ENCODE measurements at places on chromosomes 11 and 22.

DNA sequence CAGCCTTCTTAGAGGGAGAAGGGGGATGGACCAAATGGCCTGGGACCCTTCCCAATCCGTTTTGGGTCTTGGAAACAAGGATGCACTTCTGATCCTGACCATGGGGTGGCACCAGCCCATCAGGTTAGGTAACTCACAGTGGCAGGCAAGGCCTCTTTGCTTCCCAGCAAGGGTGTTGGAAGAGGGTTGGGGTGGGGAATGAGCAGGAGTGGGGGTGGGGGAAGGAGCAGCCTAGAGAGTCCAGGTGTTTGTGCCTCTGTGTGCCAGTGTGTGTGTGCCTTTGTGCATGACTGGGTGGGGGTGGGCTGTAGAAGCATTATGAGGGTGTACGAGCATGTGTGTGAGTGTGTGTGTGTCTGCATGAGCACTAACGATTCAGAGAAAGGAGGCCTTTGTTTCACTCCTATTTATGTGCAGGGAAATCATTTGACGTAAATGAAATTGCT, 213.1 kb downstream of the INSC start:
- DNase-seq = peak; percentile 62

GRCh38 chr11:40027720-40028119, 1431.7 kb downstream of the LRRC4C start:
- DNase-seq = no peak

DNA sequence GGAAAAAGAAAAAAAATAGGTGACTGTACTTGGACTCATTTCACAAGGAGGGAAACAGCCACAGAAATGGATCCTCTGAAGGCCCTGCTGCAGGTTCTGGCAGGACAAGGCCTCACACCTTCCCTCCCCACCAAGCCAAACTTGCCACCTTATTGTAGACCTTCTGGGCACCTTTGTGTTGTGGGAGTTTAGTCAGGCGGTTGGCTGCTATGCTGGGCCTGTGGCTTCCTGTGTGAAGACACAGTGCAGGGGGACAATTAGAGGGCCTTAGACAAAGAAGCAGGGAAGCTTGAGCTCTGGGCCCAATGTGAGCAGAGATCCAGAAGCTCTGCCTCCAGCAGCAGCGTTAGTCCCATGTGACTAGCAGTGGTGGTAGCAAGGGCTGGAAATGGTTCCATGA, 4.2 kb downstream of the RAB1B start:
- DNase-seq = no peak

- no peak for DNase-seq
Observed at GRCh38 chr11:130157101-130157500, 2.5 kb upstream of the ST14 start.

- no peak for DNase-seq
Observed at GRCh38 chr11:68432874-68433273, 27.7 kb upstream of the PPP6R3 start.

- peak; percentile 9 for DNase-seq
Observed at GRCh38 chr22:32206774-32207758, 2.2 kb upstream of the RFPL2 start.

GRCh38 chr11:65903068-65903481, 2.9 kb upstream of the FOSL1 start:
- DNase-seq = no peak

- no peak for DNase-seq
Observed at GRCh38 chr11:65856689-65857499, 1.1 kb downstream of the CFL1 start.

DNA sequence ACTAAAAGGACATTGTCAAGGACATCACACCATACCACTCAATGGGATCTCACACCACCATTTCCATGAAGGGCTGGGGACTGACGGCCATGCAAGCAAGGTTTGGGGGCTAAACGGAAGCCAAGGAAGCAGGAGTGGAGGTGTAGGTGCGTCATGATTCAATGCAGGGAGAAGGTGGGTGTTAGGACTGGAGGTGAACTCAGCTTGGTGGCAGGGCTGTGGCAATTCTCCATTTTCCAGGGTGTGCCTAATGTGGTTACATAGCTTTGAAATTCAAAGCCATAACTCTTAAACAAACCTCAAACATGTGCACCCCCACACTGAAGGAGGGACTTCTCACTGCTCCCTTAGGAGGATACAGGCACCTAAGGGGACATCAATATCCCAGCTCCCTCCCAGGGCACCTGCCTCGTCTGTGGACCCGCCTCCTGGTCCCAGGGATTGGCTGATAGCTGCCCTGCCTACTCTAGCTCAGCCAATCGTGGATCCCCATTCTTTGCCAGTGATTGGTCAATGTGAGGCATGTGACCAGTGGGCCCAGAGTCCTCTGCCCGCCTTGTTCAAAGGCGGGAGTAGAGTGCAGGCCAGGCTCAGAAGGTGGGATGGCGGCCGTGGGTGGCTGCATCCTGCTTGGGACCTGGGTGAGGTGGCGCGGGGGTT, 64.6 kb downstream of the CTTN start:
- DNase-seq = no peak

GRCh38 chr22:35204807-35205775, 52.2 kb upstream of the HMGXB4 start:
- DNase-seq = no peak

- no peak for DNase-seq
Observed at GRCh38 chr11:76086743-76087635, 119.3 kb downstream of the WNT11 start.

DNA sequence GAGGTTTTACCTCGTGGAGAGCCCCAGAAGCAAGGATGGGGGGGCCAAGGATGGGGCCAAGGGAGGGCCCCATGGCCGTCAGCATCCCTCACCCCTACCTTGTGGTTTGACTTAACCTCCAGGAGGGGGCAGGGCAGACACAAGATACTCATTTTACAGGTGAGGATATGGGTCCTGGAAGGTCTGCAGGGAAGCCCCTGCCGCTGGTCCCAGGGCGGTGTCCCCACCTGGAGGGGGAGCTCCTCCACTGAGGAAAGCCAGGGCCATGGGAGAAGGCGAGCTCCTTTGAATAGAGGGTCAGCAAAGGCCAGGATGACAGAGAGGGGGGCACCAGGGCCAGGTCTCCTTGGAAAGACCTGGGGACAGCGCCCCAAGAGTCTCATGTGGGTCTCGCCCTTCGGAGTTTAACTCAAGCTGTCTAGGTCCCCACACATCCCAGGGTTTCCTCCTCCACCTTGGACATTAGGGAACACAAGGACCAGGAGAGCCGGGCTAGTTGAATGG, 5.9 kb upstream of the ADORA2A start:
- DNase-seq = peak; percentile 11

- DNase-seq = no peak
Observed at GRCh38 chr22:22834204-22834603, 53.4 kb upstream of the IGLL5 start.

GRCh38 chr11:67416416-67417335, 1.2 kb downstream of the CARNS1 start:
- no peak for DNase-seq

- no peak for DNase-seq
Observed at GRCh38 chr22:48389916-48390315, 1437.8 kb downstream of the BRD1 start.

- DNase-seq = no peak
Observed at GRCh38 chr11:118530180-118530682, 761 bp upstream of the TMEM25 start.

DNA sequence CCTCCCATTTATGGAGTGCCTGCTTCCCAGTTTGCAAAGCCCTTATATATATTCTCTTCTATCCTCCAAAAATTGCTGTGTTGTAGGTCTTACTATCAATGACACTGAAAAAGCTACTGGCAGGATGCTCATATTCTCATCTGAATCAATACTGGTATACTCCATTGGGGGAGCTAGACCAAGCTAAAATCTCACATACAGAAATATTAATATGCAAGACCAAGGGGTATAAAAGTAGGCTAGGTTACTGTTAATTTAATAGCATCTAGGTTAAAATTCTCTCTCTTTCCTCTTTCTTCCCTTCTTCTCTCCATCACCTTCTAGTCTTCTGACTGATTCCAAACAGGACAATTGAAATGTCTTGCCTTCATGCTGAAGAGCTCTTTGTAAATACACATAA, 17.1 kb upstream of the BDNF start:
- no peak for DNase-seq

DNA sequence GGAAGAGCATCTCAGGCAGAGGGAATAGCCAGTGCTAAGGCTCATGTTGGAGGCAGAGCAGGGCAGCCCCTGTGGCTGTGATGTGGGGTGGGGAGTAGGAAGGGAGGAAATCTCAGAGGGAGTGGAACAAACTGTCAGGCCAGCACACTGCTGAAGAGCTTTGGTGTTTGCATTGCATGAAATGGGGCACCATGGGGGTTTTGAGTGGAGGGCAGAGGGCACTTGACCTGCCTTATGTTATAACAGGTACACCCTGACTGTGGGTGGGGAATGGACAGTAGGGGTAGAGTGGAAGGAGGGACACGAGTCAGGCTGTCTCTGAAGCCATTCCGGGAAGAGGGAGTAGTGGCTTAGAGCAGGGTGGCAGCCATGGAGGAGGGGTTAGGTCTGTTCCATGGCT, 24.0 kb downstream of the PRDM11 start:
- no peak for DNase-seq

DNA sequence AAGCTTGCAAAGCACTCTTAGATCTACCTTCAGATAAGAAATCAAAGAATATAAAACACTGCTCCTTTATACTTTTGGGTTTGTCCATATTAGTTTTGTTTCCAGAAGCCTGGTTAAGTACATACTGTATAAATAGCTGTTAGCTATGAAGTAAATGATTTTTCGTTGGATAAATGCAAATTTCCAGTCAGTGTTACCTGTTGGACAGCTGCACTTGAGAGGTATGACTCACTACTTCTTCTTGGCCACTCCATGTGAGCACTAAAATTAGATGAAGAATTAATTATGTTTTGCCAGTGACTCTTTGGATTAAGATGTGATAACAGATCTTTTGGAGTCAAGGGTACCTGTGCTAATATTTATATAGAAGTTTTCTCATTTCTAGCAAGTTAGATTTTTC, 9.5 kb upstream of the TSG101 start:
- DNase-seq = no peak

DNA sequence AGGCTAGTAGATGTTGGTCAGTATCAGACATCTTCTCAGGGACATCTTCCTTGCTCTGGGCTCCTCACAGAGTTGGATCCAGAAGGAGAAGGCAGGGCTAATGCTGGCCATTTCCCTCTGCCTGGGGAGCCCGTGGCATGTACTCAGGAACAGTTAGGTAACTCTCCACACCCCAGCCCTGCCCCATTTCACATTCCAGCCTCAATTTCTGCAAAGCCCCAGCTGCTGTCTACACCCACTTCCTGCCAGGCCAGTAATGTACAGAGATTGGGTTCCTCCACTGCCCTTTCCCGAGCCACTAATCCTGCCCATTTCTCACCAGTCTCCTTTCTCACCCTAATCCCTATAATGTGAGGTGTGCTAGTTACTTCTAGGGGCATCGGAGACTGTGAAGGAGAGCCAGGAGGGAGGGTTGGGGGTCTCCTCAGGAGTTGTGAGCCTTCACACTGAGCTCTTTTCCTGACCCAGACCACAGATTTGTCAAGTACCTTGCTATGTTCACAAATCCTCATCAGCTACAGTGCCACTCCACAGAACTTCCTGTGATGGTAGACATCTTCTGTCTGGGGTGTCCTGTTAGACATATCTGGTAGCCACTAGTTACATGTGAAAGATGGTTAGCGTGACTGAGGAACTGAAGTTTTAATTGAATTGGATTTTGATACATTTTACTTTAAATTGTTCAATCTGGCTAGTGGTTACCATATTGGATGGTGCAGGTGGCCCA, 1.3 kb upstream of the SEC14L3 start:
- no peak for DNase-seq

GRCh38 chr22:43630451-43630850, 181.7 kb downstream of the EFCAB6 start:
- DNase-seq = no peak

- no peak for DNase-seq
Observed at GRCh38 chr11:27838674-27839073, 138.4 kb upstream of the BDNF start.

- DNase-seq = no peak
Observed at GRCh38 chr11:119118946-119119345, 2.4 kb upstream of the HINFP start.

DNA sequence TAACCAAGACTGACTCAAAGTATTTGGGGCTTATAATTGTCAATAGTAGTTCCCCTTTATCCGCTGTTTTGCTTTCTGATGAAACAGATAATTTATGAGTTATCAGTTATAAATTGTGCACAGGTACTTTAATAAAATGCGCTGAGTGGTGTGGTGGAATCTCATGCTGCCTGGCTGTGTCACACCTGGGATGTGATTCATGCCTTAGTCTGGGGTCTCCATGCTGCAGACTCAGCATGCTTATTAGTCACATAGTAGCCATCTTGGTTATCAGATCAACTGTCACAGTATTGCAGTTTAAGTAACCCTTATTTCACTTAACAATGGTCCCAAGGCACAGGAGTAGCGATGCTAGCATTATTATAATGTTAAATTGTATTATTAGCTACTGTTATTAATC, 995.2 kb downstream of the NTM start:
- DNase-seq = no peak

Measured in NCI-H1930 (cell line).